ENCODE measurements at places on chromosomes 12 and 14.

- no peak for DNase-seq
Measured at GRCh38 chr14:95038521-95039250, 118.6 kb downstream of the DICER1 start.

DNA sequence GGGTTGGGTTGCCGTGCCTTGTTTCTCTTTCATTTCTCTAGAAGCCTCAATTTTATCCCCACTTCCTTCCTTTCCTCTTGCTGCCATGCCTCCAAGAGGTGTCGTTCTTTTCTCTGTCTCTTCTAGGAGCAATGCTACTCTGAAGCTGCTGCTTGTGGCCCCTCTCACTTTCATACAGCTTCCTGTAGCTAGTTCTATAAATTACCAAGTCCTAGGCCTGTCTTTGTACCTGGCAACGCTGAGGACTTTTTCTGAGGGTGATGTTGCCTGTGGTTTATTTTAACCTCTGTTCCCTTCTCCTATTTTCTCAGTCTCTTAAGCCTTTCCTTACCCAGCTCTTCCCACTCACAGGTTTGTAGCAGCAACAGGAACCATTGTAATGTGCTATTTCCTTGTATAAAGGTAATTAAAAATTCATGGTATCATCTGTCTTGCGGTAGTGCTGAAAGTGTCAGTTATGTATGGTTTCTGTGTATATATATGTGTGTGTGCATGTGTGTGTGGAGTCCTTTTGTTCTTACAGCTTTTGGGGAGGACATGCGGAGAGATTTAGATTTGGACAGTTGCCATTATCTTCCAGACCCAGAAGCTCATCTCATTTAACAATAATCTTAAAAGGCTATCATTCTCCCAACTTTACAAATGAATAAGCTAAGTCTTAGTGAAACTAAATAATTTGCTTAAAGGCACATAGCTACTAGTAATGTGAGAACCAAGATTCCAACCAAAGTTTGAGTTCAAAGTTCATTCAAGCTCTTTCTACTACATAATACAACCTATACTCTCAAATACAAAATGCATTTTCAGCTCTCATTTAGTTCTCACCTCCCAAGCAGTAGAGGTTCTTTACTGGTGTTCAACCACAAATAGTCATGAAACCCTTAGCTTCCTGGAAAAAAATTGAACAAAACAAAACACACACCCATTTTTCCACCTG lies 43.8 kb downstream of the DDHD1 start:
- peak; percentile 16 for DNase-seq

GRCh38 chr14:42322531-42323284 lies 716.0 kb downstream of the LRFN5 start:
- DNase-seq, result no peak

GRCh38 chr12:93624595-93625294 lies 52.3 kb downstream of the SOCS2 start:
- DNase-seq, result peak; percentile 98

- no peak for DNase-seq
Measured at GRCh38 chr14:42173206-42173605, 566.5 kb downstream of the LRFN5 start.

GRCh38 chr12:124481772-124482566 lies 85.4 kb downstream of the NCOR2 start:
- no peak for DNase-seq

DNA sequence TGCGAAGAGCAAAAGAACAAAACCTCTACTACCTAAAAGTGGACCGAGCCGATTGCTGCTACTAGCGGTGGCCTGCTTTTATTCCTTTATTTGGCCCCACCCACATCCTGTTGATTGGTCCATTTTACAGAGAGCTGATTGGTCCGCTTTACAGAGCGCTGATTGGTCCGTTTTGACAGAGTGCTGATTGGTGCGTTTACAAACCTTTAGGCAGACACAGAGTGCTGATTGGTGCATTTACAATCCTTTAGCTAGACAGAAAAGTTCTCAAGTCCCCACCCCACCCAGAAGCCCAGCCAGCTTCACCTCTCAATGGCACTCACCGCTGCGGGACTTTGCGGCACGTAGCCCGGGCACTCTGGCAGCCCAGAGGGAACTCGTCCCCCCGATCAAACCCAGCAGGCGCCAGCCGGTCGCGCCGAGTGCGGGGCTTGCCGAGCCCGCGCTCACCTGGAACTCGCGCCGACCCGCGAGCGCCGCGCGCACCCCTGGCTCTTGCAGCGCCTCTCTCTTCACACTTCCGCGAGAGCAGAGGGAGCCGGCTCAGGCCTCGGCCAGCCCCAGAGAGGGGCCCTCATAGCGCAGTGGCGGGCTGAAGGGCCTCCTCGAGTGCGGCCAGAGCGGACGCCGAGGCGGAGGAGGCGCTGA lies 8.7 kb upstream of the FGD4 start:
- DNase-seq, result peak; percentile 29

- DNase-seq, result peak; percentile 90
Measured at GRCh38 chr12:79127271-79127751, 262.7 kb downstream of the SYT1 start.

- DNase-seq, result peak; percentile 97
Measured at GRCh38 chr14:67987606-67988005, 168.0 kb downstream of the RAD51B start.
